ENCODE measurements at places on chromosomes 7 and 10.

GRCh38 chr7:132732321-132732865 is 156.1 kb upstream of the PLXNA4 start:
- no peak for DNase-seq

GRCh38 chr10:71432101-71432905 is 35.6 kb downstream of the CDH23 start:
- DNase-seq = no peak

GRCh38 chr10:11871466-11871865 is 48.3 kb downstream of the PROSER2 start:
- no peak for DNase-seq

- DNase-seq = no peak
Observed at GRCh38 chr7:143279186-143280098, 5.3 kb upstream of the TMEM139 start.

DNA sequence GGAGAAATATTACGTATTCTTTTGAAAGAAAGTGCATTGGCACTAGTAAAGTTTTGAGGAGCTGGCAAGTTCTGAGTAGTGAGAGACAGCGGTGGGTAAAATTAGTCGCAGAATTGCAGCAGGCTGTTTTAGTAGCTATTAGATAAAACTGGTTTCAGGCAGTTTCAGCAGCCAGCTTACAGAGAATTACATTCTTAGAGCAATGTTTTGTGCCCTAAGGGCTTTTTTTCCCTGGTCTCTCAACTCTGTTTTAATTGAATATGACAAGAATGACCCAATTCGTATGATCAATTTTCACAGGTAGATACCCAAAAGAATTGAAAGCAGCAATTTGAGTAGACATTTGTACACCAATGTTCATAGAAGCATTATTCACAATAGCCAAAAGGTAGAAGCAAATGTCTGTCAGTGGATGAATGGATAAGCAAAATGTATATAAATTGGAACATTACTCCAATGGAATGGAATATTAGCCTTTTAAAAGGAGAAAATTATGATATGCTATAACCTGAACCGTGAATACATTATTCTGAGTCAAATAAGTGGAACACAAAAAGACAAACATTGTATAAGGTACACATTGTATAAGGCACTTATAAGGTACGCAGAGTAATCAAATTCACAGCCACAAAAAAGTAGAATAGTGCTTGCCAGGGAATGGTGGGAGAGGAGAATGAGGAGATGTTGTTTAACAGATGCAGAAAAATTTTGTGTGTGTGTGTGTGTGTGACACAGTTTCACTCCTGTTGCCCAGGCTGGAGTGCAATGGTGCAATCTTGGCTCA is 5.2 kb upstream of the KBTBD2 start:
- no peak for DNase-seq

DNA sequence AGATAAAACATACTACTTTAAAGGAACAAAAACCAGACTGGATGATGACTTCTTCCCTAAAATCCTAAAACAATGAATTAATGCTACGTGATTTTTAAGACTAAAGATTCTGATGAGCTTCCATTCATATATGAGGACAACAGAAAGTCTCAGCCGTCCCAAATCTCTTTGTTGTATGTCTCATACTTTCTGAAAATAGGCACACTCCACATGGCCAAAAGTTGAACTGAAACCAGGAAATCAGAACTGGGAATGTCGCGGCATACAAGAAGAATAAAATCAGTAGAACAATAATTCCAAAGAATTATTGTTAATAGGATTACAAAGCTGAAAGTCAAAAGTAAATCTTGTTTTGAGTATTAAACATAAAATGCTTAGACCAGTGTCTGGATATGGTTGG is 195.4 kb upstream of the GHITM start:
- DNase-seq = no peak

DNA sequence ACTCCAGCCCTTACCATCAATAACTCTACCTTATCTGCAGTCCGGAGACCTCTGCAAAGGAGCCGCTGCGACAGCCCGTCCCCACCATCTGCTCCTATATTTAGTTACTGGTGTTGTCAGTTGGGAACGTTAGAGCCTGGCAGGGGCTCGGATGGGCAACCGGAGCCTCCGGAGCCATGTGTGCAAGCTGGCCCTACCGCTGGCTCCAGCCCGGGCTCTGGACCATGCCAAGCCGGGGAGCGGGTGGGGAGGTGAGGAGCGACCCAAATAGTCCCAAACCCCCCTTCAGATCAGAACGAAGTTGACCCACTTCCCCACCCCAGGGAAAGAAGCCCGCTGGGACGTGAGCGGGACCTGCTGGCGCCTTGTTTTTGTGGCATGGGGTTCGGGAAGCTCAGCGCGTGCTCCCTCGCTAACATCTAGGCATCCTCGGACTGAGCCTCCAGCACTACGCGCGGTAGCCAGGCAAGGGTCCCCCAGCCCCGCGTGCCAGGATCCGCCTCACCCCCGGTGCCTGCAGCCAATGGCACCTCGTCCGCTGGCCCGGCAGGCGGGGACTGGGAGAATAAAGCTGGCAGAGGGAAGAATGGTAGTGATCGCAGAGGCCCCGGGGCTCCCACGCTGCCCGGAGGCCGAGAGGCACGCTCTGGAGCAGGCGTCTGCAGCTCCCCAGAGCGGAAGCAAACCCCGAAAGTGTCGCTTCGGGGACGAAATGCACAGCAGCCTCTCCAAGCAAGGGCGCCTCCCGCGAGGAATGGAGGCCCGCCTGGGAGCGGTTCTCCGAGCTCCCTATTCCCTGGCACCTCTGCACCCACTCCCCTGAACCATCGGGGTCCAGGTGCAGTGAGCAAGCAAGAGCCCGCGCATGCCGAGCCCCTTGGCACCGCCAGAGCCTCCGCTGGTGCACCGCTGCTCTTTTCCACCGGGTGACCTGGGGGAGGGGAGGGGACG is 679 bp downstream of the LRRC20 start:
- peak; percentile 57 for DNase-seq

GRCh38 chr10:36383349-36383748 is 741.3 kb upstream of the FZD8 start:
- DNase-seq = no peak

DNA sequence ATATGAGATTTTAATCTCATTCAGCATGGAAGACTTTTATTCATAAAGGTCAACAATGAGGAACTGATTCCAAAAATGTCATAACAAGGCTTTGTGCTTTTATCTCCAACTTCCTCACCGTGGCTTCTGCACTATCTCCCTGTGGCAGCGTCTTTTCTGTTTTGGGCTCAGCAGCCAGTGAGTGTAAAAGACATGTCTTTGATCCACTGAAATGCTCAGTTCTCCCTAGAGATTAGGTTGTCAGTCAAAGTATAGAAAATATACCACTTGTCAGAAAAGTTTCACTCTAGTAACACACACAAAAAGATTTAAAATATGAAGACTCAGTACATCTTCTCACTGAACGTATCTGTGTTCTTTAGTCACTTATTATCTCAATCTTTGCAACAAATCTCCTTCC is 901.8 kb upstream of the ZWINT start:
- no peak for DNase-seq

- no peak for DNase-seq
Observed at GRCh38 chr10:6014241-6014761, 37.0 kb upstream of the IL15RA start.

DNA sequence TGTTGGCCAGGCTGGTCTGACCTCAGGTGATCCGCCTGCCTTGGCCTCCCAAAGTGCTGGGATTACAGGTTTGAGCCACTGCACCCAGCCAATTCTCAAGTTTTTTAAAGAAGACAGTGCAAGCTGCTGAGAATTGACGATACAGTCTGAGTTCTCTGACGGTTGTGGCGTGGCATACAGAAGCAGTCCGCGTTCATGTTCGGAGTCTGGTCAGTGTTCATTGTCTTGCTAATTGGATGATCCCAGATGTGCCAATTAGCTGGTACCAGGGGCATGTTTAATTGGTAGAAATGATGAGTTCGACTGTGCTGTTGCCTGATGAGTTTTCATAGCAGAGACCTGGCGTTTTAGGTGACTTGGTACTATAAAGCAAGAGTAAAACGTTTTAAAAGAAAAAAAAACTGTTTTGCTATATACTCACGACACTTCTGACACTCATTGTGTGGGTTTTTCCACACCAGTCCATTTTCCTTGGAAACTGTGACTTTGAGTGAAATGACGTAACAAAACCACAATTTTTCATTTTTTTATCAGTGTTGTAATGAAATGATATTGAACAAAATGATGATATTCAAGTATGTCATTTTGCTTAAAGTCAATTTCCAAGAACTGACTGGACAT is 32.3 kb downstream of the CAMK1D start:
- no peak for DNase-seq

GRCh38 chr7:51249187-51249945 is 67.2 kb downstream of the COBL start:
- no peak for DNase-seq

DNA sequence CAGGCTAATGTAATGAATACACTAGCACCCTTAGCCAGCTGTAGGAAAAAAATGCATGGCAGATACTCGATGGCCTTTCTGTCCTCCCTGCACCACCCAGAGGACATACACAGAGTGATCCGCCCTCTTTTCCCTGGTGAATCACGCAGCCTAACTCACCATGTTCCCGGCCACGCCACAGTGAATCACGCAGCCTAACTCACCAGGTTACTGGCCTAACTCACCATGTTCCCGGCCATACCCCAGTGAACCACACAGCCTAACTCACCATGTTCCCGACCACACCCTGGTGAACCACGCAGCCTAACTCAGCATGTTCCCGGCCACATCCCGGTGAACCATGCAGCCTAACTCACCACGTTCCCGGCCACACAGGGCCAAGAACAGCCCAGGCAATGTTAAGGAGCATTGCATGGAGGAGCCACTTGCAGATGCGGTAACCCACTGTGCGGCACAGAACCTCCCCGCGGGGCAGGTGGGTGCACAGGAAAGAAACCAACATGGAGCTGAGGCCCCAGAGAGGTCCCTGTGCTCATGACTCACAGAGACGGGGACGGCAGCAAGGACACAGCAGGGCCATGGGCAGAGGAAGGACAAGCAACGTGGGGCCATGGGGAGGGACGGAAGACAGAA is 508.5 kb downstream of the DNAJB6 start:
- DNase-seq = no peak

DNA sequence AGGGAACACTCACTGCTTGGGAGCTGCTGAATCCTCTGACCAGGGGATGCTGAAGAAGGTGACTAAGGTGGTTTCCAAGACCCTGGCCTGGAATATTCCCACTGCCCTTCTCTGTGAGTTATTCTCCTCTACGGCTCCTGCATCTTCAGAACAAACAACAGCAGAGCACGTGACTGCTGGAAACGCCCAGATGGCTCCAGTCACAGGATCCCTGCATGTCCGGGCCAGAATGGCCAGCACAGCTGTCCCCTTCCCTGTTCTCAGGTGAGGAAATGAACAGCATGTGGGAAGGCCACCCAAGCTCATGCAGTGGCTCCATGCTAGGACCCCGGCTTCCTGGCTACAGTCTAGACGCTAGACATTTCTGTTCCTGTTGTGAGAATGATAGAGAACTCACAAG is 43.1 kb downstream of the GHRHR start:
- DNase-seq = no peak

GRCh38 chr7:121271916-121272315 is 56.9 kb upstream of the WNT16 start:
- DNase-seq = no peak

DNA sequence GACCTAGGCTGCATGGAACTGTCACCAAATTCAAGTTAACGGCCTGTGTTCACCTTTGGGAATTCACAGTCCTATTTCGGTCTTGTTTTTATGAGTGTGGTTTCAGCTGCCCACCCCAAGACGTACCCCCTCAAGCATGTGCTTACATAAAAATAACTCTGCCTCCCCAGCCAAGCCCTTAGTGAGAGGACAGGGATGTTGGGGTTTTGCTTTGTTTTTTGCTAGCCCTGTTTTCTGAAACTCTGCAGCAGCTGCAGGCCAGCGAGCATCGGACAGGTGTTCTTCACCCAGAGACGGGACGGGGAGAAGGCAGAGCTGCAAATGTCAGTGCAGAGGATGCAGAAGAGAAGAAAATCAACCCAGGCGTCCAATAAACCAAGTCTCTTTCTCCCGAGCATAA is 13.5 kb downstream of the CHST15 start:
- DNase-seq = no peak

GRCh38 chr10:86594535-86594934 is 59.8 kb upstream of the OPN4 start:
- DNase-seq = no peak

DNA sequence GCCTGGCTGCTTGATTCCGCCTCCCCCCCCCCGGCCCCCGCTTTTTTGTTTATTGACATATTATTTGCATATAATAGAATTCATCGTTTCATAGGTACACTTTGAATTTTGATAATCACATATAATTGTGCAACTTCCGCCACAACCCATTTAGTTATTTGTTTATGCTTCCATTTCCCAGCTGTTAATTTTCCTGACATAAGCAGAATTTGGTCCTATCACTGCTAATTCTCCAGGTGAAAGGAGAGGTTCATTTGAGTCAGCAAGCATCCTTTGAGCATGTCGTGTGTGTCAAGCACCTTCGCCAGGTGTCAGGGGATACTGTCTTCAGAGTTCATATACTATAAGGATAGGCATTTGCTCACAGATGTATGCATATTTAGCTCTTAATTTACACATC is 102.2 kb downstream of the CELF2 start:
- no peak for DNase-seq

GRCh38 chr10:22823109-22823508 is 104.7 kb upstream of the ARMC3 start:
- no peak for DNase-seq
